ENCODE measurements at places on chromosomes 5 and 9.

DNA sequence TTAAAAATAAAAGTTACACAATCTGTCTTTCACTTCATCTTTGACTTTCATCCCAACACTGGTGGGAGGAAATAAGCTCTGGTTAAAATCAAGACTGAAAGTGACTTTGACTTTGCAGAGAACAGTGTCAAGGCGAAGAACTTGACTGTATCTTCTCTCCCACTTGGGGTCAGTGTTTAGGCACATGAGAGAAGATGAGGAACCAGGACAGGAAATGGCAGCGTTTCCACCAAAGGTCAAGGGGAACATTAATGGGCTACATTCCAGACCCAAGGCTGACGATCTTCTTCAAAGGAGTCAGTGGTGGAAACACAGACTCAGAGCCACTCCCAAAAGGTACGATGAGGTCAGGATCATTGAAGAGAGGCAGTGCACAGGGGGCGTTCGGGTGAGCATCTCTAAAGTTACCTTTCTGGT, 409.5 kb downstream of the ARHGEF28 start:
- no peak for DNase-seq

- no peak for DNase-seq
Measured at GRCh38 chr9:37386988-37387387, 35.5 kb upstream of the GRHPR start.

DNA sequence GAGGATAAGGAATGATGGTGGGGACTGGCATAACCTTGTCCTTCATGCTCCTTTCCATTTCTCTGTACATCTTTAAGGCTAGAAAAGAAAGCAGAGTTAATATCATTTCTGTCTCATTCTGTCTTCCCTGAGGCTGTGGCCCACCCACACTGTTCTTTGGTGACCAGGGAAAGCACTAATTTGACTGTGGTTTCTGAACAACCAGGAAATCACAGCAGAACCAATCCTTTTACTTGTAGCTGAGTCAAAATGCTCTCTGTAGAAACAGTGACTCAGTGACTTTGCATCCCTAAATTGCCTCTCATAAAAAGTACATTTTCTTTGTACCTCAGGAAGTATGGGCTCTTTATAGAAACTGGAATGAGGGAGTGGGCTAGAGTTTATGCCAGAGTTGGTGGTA, 28.1 kb downstream of the IL33 start:
- no peak for DNase-seq

DNA sequence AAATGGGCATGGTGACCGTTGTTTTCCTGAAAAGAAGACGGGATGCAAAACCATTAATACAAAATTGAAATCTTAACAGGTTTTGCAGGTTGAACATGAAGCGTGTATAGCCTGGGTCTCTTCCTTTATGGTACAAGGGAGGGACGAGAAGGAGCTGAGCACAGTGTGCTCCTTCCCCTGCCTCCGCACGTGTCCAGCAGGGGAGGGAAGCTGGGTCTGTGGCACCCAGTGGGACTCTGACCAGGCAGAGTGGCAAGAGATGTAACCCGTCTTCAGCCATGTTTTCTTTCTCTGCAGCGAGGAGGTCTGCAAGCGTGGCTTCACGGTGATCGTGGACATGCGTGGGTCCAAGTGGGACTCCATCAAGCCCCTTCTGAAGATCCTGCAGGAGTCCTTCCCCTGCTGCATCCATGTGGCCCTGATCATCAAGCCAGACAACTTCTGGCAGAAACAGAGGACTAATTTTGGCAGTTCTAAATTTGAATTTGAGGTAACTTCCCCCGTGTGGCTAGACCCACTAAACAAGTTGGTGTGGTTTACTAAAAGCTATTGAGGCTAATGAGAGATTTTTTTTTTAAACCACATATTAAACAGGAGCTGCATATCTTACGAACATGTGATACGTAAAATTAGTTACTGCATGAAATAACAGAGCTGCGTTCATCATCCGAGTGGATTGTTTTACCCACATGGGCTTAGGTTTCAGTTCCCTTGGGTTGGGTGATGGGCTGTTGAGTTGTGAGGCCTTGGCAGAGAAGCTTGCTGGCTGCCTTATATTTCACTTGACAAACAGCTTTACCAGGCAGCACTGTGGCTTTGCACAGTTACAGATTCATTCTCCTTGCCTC, 143.7 kb downstream of the TRIO start:
- no peak for DNase-seq

- peak; percentile 42 for DNase-seq
Measured at GRCh38 chr9:112174222-112174964, 704 bp downstream of the SUSD1 start.

DNA sequence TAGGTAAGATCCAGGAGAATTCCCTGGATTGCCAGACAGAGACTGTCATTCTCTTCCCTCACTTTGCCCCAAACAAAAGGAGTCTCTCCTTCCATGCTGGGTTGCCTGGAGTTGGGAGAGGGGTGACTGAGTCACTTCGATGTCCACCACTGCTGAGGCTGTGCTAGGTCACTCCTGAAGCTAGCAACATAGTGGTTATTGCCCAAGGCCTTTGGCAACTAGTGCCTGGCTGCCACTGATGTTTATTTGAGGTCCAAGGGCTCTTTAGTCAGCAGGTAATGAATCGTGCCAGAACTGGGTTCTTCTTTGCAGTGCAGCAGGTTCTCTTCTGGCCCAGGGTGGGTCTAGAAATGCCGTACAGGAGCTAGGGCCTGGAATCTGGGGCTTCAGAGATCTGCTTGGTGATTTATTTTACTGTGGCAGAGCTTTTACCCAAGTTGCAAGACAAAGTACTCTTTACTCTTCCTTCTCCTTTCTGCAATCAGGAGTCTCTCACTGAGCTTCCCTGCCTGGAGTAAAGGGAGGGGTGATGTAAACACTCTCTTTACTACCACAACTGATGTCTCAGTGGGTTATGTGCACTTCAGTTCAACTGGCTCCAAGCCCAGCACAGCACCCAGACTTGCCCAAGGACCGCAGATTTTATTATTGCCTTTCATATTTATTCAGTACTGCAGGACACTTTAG, 155.7 kb upstream of the SH3GL2 start:
- no peak for DNase-seq

- no peak for DNase-seq
Measured at GRCh38 chr5:56910210-56910965, 992 bp downstream of the SETD9 start.

- no peak for DNase-seq
Measured at GRCh38 chr5:3414371-3414770, 181.3 kb upstream of the IRX1 start.

Measured in naive thymus-derived CD4-positive, alpha-beta T cell (primary cell).